ENCODE measurements at places on chromosomes 4 and X.

GRCh38 chr4:120286813-120287212 is 220.2 kb upstream of the MAD2L1 start:
- DNase-seq = no peak

DNA sequence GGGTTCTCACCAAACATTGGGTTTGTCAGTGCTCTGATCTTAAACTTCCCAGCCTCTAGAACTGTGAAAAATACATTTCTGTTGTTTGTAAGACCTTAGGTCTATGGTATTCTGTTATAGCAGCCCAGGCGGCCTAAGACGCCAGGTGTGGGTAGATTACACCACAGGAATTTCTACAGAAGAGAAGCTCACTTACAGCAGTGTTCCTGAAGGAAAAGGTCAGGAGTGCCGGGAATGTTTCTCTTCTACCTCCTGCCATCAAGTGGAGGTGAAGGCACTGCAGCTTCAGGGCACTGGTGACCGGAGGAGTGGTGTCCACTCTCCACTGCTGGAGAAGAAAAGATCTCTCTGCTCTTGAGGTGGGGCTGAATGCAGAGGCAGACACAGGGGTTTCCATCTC is 45.7 kb downstream of the FHDC1 start:
- DNase-seq = no peak

DNA sequence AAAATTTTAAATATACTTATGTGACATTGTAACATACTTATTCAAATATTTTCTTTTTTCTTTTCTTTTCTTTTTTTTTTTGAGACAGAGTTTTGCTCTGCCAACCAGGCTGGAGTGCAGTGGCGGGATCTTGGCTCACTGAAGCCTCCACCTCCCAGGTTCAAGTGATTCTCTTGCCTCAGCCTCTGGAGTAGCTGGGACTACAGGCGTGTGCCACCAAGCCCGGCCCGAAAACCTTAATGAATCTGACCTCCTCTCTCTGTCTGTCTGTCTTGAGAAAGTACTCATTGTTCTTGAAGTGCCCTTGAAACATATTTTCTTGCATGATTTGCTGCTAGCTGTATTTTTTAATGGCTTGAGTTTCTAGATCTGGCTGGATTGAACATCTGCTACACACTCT is 136.8 kb downstream of the ANAPC4 start:
- no peak for DNase-seq

DNA sequence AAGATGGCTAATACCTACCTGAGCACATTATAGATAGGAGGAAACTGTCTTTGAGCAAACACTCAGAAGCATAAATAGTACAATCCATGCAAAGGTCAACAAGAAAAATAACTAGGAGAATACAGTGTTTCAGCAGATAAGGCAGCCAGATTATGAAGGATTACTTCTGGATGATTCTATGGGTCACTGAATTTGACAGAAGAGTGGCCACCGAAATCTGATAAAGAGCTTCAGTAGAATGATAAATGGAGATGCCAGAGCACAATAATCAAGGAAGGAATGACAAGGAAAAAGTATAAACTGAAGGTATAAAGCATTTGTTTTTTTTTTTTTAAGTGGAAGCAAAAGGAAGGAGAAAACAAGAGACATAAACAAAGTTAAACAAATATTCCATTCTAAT is 58.7 kb downstream of the ELF2 start:
- DNase-seq = no peak

- no peak for DNase-seq
Measured at GRCh38 chrX:18288716-18289115, 65.8 kb downstream of the SCML2 start.

Measured in mesenteric fat pad (tissue), 1 donor.